ENCODE measurements at places on chromosomes 11 and 22.

DNA sequence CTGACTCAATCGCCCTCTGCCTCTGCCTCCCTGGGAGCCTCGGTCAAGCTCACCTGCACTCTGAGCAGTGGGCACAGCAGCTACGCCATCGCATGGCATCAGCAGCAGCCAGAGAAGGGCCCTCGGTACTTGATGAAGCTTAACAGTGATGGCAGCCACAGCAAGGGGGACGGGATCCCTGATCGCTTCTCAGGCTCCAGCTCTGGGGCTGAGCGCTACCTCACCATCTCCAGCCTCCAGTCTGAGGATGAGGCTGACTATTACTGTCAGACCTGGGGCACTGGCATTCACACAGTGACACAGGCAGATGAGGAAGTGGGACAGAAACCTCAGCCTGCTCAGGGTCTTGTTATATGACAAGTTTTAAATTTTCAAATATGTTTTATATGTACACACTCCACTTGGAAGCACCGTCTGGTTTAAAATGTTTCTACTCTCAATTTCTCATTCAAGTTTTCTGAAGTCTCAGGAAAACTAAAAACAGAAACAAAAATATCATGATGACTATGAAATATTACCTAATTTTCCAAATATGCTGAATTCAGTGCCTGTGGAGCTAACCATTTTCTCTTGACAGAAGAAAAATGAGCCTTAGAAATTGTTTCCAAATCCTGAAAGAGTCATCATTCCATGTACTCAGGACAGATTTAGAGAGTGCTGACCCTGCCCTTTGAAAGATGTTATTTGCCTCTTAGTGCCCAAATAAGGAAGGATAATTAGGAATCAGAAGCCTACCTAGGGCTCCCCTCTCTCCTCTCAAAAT is 48.8 kb upstream of the TOP3B start:
- no peak for DNase-seq

DNA sequence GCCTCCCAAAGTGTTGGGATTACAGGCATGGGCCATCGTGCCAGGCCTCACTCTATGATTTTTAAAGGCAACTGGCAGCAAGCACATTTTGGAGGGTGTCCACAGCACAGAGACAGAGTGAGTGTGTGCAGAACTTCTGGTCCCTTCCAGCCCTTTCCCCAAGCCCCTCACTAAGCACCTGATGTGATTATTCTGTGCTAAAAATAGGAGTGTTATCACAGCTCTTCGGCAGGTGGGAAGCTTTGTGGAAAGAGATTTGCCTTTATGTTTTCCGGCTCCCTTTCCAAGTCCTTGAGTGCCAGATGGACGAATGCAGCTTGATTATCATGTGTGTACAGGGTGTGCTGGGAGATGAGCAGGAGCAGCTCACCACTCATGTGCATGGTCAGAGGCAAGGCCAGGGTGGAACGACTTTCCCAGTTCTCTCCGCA is 310.8 kb downstream of the DDX10 start:
- DNase-seq = no peak

DNA sequence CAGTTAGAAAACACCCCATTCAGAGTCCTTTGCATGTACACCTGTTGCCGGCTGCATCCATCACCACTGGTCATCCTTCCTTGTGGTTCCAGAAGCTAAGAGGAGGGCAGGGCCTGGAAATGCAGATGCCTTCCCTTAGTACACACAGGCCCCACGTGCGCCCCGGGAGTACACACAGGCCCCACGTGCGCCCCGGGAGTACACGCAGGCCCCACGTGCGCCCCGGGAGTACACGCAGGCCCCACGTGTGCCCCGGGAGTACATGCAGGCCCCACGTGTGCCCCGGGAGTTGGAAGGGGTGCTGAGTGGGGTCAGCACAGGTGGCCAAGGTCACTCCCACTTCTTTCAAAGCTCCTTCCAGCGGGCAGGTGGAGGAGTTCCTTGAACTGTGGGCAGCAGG is 1141.9 kb downstream of the BRD1 start:
- DNase-seq = no peak

- DNase-seq = no peak
Observed at GRCh38 chr22:31229402-31230079, 17.4 kb downstream of the LIMK2 start.

- DNase-seq = no peak
Observed at GRCh38 chr22:26364066-26365015, 64.7 kb upstream of the ASPHD2 start.

DNA sequence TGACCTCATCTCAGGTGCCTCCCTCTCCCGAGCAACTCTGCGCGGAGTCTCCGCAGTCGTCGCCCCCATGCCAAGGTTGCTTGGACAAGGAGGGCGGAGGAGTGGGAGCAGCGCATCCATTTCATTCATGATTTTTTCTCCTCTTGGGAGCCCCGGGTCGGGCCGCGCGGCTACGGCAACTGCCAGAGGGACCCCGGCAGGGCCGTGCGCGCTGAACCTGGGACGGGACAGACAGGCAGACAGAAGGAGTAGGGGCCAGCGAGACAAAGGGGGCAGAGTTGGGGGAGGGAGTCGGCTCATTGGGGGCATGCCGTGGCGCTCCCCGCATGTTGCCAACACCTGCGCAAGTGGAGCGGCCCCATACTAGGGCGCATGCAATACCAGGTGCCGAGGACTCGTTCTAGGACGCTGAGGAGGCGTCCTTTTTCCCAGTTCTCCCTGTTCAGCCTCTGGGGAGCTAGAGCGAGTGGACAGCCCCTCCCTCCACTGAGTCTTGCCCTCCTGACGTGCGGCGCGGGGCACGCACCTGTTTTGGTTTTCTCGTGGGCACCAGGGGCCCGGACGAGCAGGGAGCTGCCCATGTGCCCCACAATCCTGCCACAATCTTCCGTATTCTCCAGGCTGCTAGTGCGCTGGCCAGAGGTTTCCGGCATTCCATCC is 501 bp upstream of the PTPN5 start:
- DNase-seq = no peak

DNA sequence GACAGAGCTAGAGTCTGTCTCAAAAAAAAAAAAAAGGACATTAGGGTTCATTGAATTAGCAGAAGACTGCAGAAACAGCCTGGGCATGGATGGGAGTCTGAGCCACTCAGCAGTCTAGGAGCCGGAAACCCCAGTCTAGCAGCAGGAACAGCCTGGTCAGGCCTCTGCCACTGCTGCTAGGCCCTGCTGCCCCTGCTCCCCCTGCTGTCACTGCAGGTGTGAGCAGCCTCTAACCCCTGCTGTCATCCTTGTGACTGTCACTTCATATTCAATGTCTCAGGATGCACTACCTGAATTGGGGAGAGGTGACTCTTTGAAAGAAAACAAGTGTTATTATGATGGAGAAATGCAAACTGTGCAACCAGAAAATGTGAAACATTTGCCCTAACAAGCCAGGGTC is 7.0 kb upstream of the DDX17 start:
- DNase-seq = no peak

GRCh38 chr11:118201966-118202365 is 22.8 kb downstream of the JAML start:
- DNase-seq = no peak

Data from stimulated activated CD8-positive, alpha-beta memory T cell treated with anti-CD3 and anti-CD28 coated beads, Interleukin-15, amount 100 ng/mL, for 4 hours (primary cell).